Activated CD4-positive, CD25-positive, alpha-beta regulatory T cell treated with anti-CD3 and anti-CD28 coated beads, Interleukin-2, amount 50 U/mL, for 24 hours (primary cell): ENCODE measurements at places on chromosomes 5 and 9.

GRCh38 chr5:81246697-81247096 lies 13.6 kb downstream of the CKMT2 start:
- no peak for ATAC-seq

- ATAC-seq: no peak
These were observed 297.8 kb downstream of the GADD45G start for GRCh38 chr9:89902450-89903140.

- no peak for ATAC-seq
These were observed 40.8 kb downstream of the SHC3 start for GRCh38 chr9:89137542-89138462.

GRCh38 chr9:129597355-129598088 lies 23.4 kb downstream of the C9orf50 start:
- ATAC-seq: peak; percentile 44

GRCh38 chr9:108323615-108324014 lies 532.2 kb downstream of the ACTL7B start:
- no peak for ATAC-seq

DNA sequence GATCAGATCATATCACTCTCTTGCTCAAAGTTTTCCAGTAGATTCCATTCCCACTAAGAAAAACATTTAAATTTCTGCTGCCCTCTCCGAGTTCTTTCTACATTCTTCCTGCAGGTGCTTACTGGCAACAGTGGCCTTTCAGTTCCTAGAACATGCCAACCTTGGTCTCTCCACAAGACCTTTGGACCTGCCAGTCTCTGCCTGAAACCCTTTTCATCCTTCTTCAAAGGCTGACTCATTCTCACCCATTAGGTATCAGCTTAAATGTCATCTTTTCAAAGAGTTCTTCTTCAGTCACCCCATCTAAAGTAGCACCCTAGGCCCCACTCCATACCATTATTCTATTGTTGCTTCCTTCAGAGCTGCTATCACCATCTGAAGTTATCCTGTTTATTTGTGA lies 21.8 kb downstream of the PPIC start:
- no peak for ATAC-seq

DNA sequence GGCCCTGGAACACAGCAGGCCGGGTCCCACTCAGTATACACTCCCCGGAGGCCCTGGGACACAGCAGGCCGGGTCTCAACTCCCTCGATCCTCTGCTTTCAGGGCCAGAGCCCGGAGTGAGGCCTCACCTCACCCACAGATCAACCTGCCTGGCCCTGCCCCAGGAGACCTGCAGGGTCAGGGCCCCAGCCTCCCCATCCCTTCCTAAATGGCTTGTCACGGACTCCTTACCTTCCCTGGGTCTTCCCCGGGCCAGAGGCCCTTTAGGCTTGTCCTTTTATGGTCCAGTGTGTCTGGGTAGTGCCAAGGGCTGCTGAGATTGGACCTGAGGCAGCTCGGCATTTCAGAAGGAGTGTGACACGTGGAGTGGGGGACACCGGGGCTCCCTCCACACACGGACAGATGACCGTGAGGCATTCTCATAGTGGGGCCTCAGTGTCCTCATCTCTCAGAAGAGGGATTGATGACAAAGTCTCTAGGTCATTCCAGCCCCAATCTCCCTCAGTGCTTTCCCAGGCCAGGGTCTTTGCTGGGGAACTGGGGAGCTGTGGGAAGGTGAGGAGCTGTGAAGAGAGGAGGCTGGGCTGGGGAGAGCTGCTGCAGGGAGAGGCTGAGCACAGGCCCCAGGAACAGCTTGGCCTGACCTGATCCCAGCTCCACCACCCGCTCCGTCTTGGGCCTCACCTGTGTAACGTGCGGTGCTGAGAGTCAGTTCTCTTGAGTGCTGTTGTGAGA lies 18.0 kb upstream of the PLEKHG4B start:
- no peak for ATAC-seq

DNA sequence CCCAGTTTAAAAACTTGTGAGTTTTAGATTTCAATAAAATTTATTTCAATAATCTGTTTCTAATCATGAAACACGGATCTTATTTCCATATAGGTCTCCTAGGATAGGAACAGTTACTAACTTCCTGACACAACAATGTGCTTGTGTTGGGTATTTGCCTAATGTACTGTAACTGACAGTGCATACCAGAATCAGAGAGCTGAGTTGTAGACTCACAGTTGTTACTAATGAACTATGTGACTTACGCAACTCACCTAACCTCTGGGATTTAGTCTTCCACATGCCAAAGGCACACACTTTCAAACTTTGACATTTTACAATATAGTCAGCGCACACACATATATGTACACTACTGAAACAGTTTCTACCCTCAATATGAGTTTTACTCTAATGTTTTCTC lies 77.7 kb downstream of the HOMER1 start:
- ATAC-seq: no peak
